ENCODE measurements at places on chromosomes 1 and 21. TPM values are rescaled to one million over a fixed set of nuclear protein-coding genes. Genes with fewer than 3 reads are reported as not detected.

The AKNAD1 gene
- total RNA-seq = not detected

GRCh38 chr1:175188936-175189335, 3.6 kb downstream of the KIAA0040 start:
- peak; percentile 52 for DNase-seq

The S100B gene
- total RNA-seq = not detected

GRCh38 chr21:16534408-16535101, 804.8 kb downstream of the USP25 start:
- DNase-seq = no peak

GRCh38 chr1:11147197-11147770, 41.9 kb upstream of the ANGPTL7 start:
- DNase-seq = no peak

The CNN3 gene
- total RNA-seq = 5.9 TPM

DNA sequence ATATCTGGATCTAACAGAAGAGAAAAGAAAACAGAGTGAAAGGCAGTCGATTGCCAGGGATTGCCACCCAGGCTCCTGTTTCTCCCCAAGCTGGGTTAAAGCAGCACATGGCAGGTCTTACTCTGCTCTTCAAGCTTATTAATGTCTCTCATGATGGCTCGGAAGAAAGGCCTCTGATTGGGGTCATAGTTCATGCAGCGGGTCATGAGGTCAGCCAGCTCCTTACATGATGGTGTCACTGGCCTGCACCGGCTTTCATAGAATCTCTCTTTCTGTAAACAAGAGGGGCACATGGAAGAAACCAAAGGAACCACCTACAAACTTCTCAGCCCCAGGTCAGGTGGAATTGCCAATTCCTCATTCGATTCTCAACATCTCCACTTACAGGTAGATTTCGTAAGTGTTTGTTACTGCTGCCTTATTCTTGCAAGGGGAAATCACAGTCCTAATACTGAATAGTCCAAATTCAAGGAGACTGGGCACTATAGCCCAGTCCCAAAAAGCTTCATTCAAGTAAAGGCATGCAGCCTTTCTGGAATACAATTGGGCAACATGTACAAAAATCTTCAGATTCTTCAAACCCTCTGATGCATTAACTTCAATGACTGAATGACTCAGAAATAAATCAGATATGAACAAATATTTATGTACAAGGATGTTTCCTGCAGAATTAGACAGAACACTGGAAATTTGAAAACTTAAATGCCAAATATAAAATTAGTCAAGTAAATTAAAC, 96.6 kb downstream of the RAVER2 start:
- no peak for DNase-seq

DNA sequence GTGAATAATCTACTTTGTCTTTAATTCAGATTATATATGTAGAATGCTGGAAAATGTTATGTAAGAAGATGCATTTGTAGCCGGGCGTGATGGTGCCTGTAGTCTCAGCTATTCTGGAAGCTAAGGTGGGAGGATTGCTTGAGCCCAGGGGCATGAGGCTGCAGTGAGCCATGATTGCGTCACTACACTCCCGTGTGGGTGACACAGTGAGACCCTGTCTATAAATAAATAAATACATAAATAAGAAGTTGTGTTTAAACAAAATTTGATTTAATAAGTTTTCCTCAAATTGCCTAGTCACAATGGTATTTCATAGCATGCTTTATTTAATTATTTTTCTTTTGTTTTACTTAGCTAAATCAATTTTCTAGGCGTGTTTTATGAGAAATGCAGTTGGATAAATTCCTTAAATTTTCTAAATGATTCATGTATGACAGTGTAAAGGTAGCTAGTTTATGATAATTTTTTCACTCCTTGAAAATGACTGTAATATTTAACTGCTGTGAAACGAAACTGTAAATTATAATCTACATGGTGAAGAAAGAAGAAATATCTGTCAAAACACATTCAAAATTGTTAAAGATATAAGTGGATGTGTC, 232.6 kb downstream of the SRGAP2C start:
- no peak for DNase-seq

The GSTM1 gene
- total RNA-seq = not detected

DNA sequence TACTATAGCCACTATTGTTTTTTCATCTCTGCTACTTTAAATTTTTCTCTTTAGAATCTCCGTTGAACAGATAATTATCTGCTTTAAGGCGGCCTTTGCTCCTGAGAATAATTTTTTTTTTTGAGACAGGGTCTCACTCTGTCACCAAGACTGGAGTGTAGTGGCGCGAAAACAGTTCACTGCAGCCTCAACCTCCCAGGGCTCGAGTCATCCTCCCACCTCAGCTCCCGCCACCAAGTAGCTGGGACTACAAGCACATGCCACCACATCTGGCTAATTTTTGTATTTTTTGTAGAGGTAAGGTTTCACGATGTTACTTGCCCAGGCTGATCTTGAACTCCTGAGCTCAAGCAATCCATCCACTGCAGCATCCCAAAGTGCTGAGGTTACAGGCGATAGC, 28.6 kb downstream of the TRIT1 start:
- peak; percentile 18 for DNase-seq

The ANGPTL7 gene
- total RNA-seq = not detected

- no peak for DNase-seq
Measured at GRCh38 chr1:35717911-35718476, 690 bp downstream of the C1orf216 start.

DNA sequence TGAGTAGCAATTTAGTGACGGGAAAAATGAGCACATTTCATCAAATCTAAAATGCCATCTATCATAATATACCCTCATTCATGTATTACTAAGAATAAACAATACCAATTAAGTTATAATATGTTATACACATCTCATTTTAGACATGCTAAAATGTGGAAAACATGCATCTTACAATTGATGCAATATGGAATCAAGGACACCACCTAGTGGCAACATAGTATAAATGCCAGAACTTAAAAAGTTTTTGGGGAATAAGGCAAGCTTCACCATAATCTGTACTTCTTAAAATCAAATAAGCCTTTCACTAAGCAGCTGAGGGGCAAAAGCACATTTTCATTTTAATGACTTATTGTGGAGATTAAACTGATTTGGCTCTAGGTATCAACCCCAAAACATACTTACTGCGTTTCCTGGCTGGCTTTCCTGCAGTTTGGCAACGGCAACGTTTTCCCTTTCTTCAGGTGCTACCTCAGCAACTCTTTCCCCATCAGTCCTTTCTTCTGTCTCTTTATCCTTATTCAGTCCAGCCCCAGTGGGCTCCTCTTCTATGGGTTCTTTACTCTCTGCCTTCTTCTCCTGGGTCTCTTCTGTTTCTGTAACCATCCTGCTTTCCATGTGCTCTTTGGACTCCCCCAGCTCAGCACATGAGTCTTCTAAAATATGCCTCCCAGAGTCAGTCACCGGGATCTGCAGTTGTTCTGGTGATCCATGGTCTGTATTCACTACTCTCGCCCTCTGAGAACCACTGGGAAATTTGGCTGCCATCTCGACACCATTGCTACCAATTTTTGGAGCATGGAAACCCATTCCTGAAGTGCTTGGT, 11.4 kb downstream of the SDE2 start:
- DNase-seq = no peak

- DNase-seq = no peak
Measured at GRCh38 chr21:43195121-43196021, 26.6 kb downstream of the CRYAA start.

GRCh38 chr1:87329526-87330056, 911 bp downstream of the LMO4 start:
- DNase-seq = no peak

GRCh38 chr1:56052041-56052440, 527.3 kb downstream of the PLPP3 start:
- no peak for DNase-seq

DNA sequence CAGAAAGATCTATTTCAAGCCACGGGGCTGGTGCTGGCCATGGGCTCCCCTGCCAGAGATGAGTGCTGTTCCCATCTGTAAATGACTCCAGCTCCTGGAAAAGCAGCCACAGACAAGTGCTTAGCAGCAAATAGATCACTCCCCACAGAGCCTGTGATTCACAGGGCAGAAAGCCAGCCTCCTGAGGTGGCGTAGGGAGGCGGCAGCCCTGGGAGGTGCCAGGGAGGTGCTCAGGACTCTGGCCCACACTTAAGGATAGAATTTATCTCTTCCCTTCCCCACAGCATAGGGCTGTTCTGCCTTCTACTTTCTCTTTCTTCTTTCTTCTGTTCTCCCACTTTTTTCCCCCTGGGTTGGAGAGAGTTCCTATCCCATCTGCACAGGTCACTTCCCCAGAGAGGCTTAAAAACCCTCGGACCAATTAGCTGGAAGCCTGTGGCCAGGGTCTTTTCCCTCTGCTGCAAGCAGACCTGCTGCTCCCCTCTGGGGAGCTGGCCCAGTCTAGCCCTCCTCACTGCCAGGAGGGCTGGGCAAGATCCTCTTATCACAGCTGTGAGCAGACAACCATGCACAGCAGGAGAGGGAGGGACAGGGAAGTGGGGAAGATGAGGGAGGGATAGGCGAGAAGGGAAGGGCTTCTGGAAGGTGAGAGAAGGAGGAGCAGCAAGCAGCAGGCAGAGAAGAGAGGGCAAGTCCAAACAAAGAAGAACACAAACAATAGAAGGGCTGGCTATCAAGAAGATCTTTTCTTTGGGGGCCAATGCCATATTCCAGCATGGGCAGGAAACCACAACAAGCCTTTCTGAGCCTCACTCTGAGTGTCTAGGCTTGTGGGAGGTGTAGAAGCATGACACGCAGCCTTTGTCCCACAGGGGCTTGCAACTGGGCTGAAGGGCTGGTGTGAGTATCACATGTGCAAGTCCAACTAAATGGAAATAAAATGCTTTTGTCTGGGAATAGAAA, 41.0 kb downstream of the KCND3 start:
- DNase-seq = no peak

GRCh38 chr1:53590104-53590503, 130.9 kb downstream of the DMRTB1 start:
- DNase-seq = no peak

The KAZN gene
- 2.2 TPM for total RNA-seq

GRCh38 chr1:175207971-175208370, 15.4 kb upstream of the KIAA0040 start:
- DNase-seq = no peak

DNA sequence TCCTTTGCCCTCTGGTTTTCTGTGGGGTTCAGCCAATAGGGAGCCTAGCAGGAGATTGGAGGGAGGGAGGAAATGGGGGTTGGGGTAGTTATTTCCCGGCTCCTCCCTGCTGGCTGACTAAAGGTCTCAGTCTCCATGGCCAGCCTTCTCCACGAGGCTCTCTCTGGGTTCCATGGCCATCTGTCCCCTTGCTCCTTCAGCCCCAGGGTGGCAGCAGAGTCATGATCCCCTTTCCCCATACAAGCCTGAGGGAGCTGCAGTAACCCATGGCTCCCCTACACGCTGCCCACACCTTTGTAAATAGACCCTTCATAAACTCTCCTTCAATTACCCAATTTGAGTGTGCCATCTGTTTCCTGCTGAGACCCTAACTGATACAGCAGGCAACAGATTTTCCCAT, 176.1 kb upstream of the CSF3R start:
- DNase-seq = no peak

GRCh38 chr1:75954586-75954985, 22.4 kb upstream of the ASB17 start:
- DNase-seq = no peak

- no peak for DNase-seq
Measured at GRCh38 chr1:107379826-107380225, 239.0 kb downstream of the NTNG1 start.

DNA sequence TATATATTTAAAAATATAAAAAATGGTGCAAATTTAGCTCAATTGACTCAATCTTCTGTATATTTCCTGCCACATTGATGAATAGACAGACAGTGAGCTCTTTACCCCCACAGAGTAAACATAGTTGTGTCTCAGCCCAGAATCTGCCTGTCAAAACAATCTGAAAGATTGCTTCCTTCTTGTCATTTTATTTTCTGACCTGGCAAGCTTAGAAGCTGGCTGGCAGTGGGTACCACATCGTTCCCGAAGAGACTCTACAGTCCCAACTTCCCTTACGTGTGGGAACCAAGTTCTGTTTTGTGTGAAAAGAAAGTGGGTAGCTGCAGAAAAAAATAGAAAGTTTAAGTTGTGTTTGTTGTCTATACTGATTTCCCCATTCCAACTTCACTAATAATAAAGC, 629.3 kb upstream of the NEGR1 start:
- DNase-seq = no peak

The PIGM gene
- total RNA-seq = 3.6 TPM

- DNase-seq = no peak
Measured at GRCh38 chr1:99749504-99750347, 16.7 kb downstream of the FRRS1 start.

- peak; percentile 42 for DNase-seq
Measured at GRCh38 chr1:117093870-117094621, 27.5 kb downstream of the TRIM45 start.

The PRELP gene
- total RNA-seq = not detected

DNA sequence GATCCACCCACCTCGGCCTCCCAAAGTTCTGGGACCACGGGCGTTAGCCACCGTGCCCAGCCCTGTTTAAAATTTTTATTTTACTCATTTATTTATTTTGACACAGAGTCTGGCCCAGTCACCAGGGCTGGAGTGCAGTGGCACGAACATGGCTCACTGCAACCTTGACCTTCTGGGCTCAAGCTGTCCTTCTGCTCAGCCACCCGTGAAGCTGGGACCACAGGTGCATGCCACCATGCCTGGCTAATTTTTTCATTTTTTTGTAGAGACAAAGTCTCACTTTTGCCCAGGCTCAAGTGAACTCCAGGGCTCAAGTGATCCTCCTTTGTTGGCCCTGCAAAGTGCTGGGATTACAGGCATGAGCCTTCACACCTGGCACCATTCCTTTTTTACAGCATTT, 27.5 kb upstream of the DNAJC6 start:
- no peak for DNase-seq

- DNase-seq = no peak
Measured at GRCh38 chr1:112267929-112268328, 128.1 kb upstream of the CTTNBP2NL start.

GRCh38 chr1:176879784-176880620, 284.5 kb downstream of the ASTN1 start:
- DNase-seq = no peak

DNA sequence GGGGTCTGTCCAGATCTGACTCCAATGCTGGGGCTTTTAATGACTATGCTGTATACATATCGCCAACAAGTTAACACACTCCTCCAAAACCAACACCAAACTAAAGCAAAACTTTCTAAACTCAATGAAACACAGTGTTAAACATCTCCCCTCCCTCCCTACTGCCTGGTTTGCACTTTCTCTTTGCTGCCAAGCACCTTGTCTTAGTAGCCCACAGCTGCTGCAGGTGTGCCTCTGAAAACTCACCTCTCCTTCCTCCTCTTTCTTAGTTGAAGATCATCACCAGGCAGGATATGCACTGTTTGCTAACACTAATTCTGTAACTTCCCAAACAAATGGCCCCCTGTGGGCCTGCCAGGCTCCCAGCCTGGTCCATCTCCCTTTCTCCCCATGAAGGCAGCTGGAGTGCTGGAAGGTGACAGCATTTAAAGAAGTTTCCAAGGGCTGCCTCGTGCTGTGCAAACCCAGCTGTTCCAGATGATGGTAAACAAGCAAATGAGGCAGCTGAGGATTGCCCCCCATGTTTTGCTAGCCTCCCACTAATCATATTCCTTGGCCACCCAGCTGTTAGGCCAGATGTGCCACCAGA, 213.7 kb downstream of the ASTN1 start:
- no peak for DNase-seq

- no peak for DNase-seq
Measured at GRCh38 chr1:22056043-22056442, 3.5 kb downstream of the CDC42 start.
